ENCODE measurements at places on chromosomes 7 and 10.

GRCh38 chr10:77251297-77252013, 386.2 kb downstream of the KCNMA1 start:
- DNase-seq = no peak

GRCh38 chr10:95297402-95297801, 6.6 kb upstream of the PDLIM1 start:
- no peak for DNase-seq

- DNase-seq = no peak
Observed at GRCh38 chr10:61635932-61636331, 26.8 kb upstream of the CABCOCO1 start.

- DNase-seq = no peak
Observed at GRCh38 chr7:12759151-12759550, 71.7 kb downstream of the ARL4A start.

DNA sequence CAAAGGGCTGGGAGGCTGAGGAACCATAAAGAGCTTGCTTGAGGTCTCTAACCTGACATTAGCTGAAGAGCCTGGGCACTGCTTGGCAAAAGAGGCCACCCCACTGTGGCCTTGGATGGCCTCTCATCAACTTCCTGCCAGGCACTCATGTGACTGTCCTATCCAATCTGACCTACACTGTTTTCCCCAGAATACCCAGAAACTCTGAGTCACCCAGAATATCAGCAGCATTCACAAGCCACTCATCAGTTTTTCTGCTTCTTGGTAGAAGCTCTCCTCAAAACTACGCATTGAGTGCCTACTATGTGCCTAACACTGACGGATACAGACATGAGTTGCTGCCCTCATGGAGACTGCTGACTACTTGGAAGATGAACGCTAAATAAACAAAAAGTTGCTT, 4.1 kb upstream of the NT5C2 start:
- no peak for DNase-seq

GRCh38 chr10:61423178-61423577, 30.0 kb downstream of the TMEM26 start:
- DNase-seq = no peak

DNA sequence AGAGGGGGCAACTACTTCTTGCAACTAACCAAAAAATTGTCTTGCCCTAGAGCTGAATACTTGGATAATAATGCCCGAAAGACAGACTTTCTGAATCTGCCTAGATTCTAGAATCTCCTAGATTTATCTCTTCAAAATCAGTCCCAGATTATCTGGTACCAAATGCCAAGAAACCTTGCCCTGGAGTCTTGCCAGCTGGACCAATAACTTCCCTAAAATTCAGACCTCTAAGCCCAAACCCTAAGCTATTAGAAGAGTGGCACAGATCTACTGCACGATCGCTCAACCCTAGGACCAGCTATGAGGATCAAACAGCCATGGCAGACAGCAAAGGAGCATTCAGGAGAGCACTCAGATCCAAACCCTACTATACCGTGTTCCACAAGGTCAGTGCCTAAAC, 45.0 kb downstream of the ARMH3 start:
- no peak for DNase-seq
